BJ (cell line): ENCODE measurements at places on chromosomes 7 and 10. TPM values are rescaled to one million over a fixed set of nuclear protein-coding genes. Genes with fewer than 3 reads are reported as not detected.

The ACBD7 gene
- polyA plus RNA-seq = 0.76 and 1.0 TPM in 2 replicates

- DNase-seq = no peak
These were observed 20.6 kb downstream of the PIK3CG start for GRCh38 chr7:106885652-106886051.

- no peak for DNase-seq
These were observed 7.0 kb upstream of the LRIT2 start for GRCh38 chr10:84232376-84232775.

DNA sequence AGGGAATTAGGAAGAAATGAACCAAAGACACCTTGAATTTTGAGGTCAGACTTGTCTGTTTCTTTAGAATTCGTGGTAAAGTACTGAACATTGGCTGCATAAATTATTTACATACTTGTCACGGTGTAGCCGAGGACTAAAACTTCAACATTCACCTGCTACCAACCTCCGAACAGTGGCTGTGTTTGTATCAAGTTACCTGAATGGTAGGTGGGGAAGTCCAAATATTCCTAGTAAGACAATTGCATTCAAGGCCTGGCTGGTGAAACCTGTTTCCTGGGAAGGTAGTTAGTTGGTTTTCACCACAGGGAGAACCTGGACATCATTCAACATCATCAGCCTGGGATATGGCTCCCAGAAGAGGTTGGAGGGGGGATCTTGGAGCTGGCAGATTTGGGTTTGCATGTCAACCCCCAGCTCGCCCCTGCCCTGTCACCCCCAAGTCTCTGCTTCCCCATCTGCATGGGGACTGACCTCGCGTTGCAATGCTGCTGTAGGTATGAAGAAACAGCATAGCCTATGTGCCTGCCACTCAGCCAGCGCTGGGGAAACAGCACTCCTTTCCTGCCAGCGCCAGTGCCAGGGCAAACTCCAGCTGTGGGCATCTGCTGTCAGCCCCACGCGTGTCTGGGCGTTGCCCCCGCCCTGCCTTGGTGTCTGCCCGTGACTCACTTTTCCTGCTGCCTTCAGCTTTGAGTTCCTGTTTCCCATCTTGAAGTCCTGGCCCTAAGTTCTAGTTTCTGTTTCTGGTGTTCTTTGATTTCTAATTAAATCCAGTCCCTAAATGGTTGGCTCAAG is 12.7 kb upstream of the LARP4B start:
- peak; percentile 33 for DNase-seq

The MYH16 gene
- not detected in 2 replicates for polyA plus RNA-seq

DNA sequence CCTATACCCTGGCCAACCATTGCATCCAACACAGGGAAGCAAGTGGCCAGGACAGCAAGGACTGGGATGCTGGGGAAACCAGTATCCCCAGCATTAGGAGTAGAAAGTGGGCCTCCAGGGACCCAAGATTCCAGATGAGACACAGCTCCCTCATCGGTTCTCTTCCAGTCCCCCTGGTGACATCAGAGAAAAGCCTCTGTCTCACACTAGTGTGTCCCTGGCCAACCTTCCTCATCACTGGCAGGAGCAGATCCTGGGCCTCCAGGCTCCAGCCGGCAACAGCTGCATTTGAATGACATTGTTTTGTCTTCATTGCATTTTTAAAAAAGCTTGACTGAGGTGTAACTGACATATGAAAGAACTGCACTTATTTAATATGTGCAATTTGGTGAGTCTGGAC is 177.3 kb upstream of the LYZL2 start:
- no peak for DNase-seq

The SLC13A1 gene
- not detected in 2 replicates for polyA plus RNA-seq

DNA sequence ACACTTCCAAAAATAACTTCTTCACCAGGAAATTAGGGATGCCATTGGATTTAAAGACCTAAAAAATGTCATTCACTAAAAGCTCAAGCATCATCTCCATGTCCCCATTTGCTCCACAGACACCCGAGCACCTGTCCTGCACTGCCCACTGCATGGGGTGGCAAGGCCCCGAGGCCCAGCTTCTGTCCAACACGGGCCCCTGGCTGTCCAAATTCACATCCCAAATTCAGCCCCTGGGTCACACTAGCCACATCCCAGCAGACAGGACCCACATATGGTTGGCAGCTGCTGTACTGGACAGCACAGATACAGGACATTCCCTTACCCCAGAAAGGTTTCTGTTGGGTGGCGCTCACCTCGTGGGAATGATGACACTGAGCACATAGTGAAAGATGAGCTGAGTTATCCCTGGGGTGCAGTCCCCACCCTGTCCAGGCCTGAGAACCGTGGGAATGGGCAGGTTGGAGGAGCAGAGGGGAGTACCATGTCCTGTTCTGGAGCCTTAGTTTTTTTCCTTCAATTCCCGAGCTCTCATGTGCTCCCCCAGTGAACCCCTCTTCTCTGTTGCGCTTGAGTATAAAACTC is 55.3 kb downstream of the CSGALNACT2 start:
- DNase-seq = no peak

The SPDYE16 gene
- not detected in 2 replicates for polyA plus RNA-seq

DNA sequence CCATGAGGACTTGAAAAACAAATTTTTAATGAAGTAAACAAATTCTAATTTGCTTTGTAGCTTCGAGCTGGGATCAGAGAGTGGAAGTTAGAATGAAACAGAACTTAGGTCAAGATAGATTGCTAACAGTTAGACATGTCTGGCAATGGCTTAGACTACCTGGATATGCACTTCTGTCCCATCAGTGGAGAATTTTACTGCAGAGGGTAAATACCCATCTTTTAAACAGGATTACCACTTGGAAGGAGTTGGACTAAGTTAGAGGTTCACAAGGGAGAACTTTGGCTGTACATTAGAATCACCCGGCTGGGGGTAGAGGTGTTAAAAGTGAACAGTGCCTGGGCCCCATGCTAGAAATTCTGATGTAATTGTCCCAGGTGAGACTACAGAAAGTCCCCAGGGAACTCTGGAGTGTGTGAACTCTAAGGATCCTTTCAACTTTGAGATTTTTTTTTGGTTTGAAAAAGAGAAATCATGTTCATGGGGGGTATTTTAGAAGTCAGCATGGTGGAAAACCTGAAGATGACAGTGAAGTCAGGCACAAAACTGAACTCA is 35.5 kb downstream of the ENTPD1 start:
- DNase-seq = no peak

The TRUB1 gene
- polyA plus RNA-seq = 10.2 and 14.5 TPM in 2 replicates

The NUB1 gene
- polyA plus RNA-seq = 44.5 and 46.3 TPM in 2 replicates

- no peak for DNase-seq
These were observed 63.2 kb downstream of the ATE1 start for GRCh38 chr10:121864653-121865052.

DNA sequence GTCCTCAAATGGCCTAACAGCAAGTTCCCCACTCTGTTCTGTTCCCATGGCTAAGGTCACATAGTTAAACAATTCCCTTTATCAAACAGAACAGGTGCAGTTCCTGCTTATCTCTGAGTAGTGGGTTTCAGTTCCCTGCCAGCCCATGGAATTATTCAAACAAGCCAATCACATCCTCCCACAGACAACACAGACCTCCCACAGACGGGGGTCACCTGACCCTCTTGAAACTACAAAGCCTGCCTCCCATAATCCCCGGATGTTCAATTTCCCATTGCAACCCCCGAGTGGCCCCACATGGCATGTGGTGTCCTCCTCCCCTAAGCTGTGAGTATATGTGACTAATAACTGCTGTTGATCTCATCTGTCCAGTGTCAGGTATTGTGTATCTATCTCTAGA is 64.1 kb downstream of the TMEM168 start:
- no peak for DNase-seq

DNA sequence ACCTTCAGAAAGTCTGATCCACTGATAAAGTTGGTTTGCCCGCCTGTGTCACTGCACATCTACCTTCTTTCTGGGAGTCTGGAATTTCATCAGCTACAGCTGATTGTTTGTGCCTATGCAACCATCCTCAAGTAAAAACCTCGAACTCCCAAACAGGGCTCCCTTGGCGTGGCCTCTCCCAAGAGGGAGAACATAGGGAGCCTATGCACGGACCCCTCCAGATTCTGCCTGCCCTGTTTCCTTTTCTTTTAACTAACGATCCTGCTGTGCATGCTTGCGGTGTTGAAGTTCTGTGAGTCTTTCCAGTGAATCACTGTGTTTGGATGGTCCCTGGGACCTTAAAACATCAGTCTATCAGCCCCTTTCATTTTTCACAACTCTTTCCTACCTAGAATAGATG is 226.9 kb upstream of the SEMA3D start:
- no peak for DNase-seq

The GRID1 gene
- polyA plus RNA-seq = 0.20 and 0.49 TPM in 2 replicates

DNA sequence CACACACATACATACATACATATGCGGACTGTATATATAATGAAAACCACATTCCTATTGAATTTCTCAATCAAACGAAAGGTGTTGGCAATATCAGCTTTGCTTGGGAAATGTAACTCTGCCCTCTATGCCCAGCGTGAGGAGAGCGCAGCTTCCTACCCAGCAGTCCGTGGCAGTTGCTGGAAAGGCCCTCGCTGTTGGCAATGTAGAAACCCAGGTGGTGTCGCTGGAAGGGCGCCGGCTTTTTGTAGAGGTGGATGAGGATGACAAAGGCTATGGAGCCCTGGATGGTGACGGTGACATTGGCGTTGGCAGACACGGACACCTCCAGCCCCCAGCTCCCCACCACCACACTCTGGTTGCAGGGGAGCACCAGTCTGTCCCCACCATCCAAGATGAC is 100.9 kb downstream of the ITIH5 start:
- DNase-seq = no peak

The ZNF804B gene
- not detected in 2 replicates for polyA plus RNA-seq

GRCh38 chr7:104791080-104791479 is 222.9 kb upstream of the KMT2E start:
- DNase-seq = no peak

DNA sequence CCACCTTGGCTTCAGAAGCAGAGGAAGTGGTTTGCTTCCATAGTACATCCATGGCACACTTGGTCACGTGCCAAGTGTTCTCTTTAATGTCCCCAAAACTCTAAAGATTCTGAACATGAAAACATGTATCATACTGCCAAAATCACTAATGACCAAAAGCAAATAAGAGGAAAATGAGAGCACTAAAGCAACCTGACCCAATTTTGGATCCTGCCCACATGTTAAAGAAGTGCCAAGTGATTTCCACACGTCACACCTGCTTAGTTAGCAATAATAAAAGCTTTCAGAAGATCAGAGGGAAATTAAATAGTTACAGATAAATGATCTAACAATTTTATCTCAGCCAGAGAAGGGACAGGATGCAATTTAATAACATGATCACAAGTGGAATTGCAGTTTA is 1170.0 kb downstream of the XPNPEP1 start:
- DNase-seq = no peak

GRCh38 chr7:11175887-11176286 is 202.2 kb downstream of the PHF14 start:
- DNase-seq = no peak

GRCh38 chr7:1943933-1944618 is 274.0 kb downstream of the ELFN1 start:
- DNase-seq = no peak

The PODXL gene
- 0.34 and 0.53 TPM in 2 replicates for polyA plus RNA-seq

DNA sequence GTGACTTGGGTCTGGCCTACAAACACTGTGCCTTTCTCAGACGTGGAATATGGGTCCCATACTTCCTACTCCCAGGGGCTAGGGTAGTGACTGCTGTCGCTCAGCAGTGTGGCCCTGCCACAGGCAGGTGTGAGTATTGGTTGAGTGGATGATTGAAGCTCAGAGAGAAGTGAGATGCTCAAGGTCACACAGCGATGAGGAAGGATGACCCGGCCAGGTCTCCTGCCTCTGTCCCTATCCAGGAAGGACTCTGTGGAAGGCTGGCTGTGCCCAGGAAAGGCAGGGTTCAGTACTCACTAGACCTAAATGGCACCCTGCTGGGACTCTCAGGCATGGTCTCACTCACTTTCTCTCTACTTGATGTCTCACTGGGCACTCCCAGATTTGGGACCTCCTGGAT is 2.8 kb downstream of the PRF1 start:
- DNase-seq = no peak

- no peak for DNase-seq
These were observed 46.4 kb upstream of the TMEM72 start for GRCh38 chr10:44864637-44865288.

GRCh38 chr7:30986738-30987137 is 23.0 kb downstream of the GHRHR start:
- DNase-seq = no peak

DNA sequence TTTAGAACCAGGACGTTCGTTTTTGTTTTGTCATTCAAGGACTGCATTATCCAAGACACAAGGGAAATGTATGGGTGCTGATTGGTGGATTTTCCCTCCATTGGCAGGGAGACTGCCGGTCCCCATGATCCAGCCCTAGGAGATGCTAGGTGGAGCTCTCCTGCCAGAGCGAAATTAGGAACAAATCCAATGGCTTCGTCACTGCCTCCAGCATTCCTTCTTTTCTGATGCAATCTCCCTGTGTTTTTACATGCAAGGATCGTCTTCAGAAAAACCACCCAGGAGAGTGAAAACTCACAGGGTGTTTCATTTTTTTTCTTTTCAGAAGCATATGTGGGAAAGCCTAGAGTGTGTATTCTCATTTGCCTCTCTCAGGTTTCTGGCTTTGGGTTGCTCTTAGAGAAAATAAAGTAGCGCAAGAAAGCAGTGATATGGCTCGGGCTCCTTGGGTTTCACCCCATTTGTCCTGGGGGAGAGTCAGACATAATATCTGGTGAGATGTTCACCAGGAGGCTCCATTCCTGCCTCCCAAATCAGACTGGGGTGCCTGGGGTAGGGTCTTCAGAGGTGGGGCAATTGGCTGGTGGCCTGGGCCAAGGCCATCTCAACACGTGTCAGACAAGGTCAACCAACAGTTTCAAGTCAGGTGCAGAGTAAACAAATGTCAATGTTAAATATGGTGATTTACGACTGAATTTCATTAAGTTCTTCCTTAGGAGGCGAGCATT is 450.9 kb upstream of the MKI67 start:
- DNase-seq = no peak

DNA sequence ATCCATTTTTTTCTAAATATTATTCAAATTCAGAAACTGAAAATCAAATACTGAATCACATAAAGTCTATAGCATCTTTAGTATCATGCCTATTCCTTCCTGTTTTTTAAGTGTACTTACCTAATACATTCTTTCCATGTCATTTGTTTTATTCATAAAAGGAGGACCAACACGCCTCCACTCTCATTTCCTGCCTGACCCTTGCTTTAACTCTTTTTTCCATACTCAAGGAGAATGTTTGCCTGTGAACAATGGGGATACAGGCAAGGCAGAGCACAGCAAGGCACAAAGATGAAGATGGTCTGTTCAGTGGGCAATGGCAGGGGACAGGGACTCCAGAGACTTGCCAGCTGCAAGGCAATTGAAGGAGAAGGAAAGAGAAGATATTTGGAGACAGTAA is 121.2 kb upstream of the FEZF1 start:
- DNase-seq = no peak

GRCh38 chr10:69968830-69969229 is 83.8 kb upstream of the MACROH2A2 start:
- no peak for DNase-seq

GRCh38 chr10:95877881-95878280 is 29.9 kb upstream of the CC2D2B start:
- DNase-seq = no peak

The UTF1 gene
- polyA plus RNA-seq = not detected in 2 replicates

The IKZF1 gene
- not detected in 2 replicates for polyA plus RNA-seq

- no peak for DNase-seq
These were observed 14.6 kb downstream of the MDFIC start for GRCh38 chr7:114936471-114936870.

The RARRES2 gene
- 6.3 and 7.2 TPM in 2 replicates for polyA plus RNA-seq

GRCh38 chr10:19819419-19820033 is 3.3 kb downstream of the PLXDC2 start:
- DNase-seq = no peak

- no peak for DNase-seq
These were observed 189.9 kb downstream of the PLPP4 start for GRCh38 chr10:120646738-120647456.

- no peak for DNase-seq
These were observed 206.7 kb downstream of the POU6F2 start for GRCh38 chr7:39184391-39184790.
